ENCODE measurements at places on chromosomes 5 and 9. TPM values are rescaled to one million over a fixed set of nuclear protein-coding genes. Genes with fewer than 3 reads are reported as not detected.

Gene KIF24
- 6.8 TPM for polyA plus RNA-seq

Gene CFAP90
- polyA plus RNA-seq: 7.2 TPM

Gene ACTBL2
- polyA plus RNA-seq: not detected

Gene RPL12
- 2,034 TPM for polyA plus RNA-seq

Gene ARID3C
- 0.15 TPM for polyA plus RNA-seq

Gene INSL4
- not detected for polyA plus RNA-seq

Gene ZNF462
- 31.3 TPM for polyA plus RNA-seq

Gene PCDHA8
- 0.05 TPM for polyA plus RNA-seq

Gene AQP3
- polyA plus RNA-seq: 25.8 TPM

Gene FOXD4L5
- polyA plus RNA-seq: 0.13 TPM

Gene CCL27
- 1.6 TPM for polyA plus RNA-seq

Gene PCDHA4
- 0.44 TPM for polyA plus RNA-seq

Gene GRIA1
- polyA plus RNA-seq: 11.7 TPM

- no peak for DNase-seq
These were observed 6.9 kb downstream of the RAB14 start for GRCh38 chr9:121194730-121195129.

- no peak for DNase-seq
These were observed 2.4 kb upstream of the FAM78A start for GRCh38 chr9:131278702-131279111.

GRCh38 chr5:11650936-11651335 is 253.3 kb downstream of the CTNND2 start:
- DNase-seq: peak; percentile 13

GRCh38 chr5:6637590-6637989 is 4.3 kb downstream of the SRD5A1 start:
- DNase-seq: no peak

- DNase-seq: no peak
These were observed 13.6 kb downstream of the GGTA1 start for GRCh38 chr9:121486043-121486442.

DNA sequence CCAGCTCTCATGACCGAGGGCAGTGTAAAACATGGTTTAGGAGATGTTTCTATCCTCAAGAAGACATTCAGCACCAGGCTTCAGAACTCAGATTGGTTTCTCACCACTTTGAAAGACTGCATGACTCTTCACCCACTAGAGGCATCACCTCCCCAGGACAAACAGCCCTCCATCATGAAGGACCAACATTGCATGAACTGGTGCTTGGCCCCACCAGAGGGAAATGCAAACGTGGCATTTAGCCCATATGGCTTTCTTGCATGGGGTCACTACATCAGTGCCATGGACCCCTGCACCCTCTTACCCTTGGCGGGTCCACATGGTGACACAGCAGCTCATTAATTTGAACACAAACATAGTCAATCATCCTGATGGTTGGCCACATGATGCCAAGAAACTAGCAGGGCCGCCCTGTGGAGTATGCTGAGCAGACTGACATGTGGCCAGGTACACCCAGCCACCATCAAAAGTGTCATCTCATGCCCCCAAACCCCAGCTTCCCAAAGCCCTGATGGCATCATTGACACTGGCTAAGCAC is 129.5 kb upstream of the FSTL4 start:
- no peak for DNase-seq

- no peak for DNase-seq
These were observed 108.2 kb upstream of the IFNE start for GRCh38 chr9:21590058-21590996.

DNA sequence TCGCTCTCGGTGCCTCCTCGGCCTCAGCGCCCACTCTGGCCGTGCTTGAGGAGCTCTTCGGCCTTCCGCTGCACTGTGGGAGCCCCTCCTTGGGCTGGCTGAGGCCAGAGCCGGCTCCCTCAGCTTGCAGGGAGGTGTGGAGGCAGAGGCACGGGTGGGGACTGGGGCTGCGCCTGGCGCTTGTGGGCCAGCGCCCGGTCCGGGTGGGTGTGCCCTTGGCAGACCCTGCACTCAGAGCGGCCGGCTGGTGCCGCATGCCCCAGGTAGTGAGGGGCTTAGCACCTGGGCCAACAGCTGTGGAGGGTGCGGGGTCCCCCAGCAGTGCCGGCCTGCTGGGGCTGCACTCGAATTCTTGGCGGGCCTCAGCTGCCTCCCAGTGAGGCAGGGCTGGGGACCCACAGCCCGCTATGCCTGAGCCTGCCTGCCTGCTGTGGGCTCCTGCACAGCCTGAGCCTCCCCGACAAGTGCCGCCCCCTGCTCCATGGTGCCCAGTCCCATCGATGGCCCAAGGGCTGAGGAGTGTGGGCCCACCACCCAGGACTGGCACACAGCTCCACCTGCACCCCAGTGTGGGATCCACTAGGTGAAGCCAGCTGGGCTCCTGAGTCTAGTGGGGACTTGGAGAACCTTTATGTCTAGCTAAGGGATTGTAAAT is 2085.2 kb upstream of the ACO1 start:
- DNase-seq: no peak

DNA sequence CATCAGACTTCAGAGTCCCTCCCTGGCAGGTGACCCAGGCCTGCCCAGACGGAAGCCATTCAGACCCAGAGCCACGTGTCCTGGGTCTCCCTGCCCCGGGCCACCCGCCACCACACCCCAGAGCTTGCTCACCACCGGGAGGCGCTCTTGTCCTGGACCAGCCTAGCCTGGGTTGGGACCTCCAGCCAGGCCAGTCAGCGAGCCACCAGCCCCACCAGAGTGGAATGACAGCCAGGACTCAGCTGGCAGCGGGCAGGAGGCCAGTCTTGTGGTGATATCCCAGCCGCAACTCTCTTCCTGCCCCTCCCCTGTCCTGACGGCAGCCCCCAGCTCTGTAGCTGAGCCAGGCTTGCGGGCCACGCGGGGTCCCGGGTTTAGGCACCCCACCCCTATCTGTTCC is 1.7 kb upstream of the PTGDS start:
- DNase-seq: no peak

GRCh38 chr5:131277875-131278740 is 14.3 kb downstream of the CDC42SE2 start:
- DNase-seq: no peak

DNA sequence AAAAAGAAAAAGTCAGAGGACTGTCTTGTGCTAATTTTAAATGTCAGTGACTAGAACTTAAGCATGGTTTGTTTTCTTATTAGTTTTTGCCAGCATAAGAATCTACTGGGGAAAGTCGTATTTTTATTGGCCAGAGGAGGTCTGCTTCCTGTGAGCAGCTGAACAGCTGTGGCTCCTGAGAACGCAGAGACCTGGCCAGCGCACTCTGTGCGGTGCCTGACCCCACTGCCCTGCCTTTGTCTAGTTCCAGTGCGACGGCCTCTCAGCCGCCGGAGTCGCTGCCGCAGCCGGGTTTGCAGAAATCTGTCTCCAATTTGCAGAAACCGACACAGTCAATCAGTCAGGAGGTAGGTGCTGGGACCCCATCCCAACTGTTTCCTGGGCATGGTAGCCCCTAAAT is 42.5 kb downstream of the PRRC2B start:
- no peak for DNase-seq

DNA sequence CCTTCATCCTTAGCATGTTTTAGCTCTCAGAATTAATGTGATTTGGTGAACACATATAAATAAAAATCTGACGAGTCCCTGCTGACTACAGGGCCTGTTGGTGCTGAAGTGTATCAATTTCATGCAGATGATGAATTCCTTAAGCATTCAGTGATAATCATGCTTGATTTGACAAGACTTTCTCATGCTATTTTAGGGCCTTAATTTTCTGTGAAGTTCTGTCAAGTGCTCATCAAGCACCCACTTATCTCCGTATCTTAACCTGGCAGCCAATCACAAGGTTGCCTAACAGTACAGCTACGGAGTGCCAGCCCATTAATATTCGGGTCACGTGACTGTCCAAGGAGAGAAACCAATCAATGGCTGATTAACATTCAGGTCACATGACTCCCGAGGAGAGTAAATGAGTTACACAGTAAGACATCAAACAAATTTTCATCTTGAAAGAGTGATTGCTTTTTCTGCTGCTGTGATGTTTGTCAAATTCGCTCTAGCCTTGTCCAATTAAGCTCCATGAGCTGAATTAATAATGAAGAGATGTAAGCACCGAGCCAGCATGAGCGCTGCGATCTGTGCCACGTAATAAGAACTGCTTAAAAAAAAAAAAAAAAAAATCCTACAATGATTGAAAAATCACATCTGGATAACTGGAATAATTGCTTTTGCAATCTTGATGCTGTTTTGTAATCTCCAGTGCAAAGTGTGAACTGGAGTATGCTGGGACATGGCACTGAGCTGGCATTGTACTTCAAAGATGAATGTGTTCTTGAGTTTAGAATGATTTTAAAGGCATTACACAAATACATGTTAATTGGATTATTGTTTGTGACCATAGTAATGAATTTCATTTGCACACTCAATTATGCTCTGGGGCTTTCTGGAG is 104.3 kb upstream of the SPATA31D4 start:
- DNase-seq: peak; percentile 65

GRCh38 chr5:43063721-43064171 is 23.6 kb upstream of the ANXA2R start:
- no peak for DNase-seq

DNA sequence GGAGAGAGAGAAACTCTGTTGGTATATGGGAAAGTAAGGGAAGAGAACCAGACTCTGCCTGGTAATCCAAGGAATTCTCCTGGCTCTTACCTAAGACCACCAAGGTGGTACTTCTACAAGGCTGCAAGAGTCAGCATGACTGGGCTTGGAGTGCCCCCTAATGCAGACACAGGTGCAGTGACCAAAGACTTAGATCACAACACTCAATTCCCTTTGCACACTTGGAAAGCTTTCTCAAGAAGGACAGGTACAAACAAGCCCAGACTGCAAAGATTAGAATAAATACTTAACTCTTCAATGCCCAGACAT is 25.2 kb downstream of the UGT3A2 start:
- DNase-seq: no peak

DNA sequence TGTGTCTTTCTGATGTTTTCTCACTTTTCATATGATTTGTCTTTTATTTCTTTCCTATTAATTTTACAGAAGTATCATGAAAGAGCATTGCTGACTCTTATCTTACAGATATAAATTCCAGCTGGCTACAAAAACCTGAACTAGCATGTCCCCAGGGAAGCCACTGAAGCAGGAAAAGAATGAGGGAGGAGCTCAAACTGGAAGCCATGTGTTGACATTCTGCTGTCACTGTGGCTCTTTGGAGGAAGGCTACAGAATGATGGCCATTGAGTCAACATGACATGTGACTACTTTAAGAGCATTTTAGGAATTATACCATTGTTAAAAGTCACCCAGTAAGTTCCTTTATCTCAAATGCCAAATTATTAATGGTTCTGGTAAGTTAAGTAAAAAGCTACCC is 638.3 kb upstream of the DMAC1 start:
- DNase-seq: no peak

- no peak for DNase-seq
These were observed 1.8 kb downstream of the TIFAB start for GRCh38 chr5:135450336-135450735.

DNA sequence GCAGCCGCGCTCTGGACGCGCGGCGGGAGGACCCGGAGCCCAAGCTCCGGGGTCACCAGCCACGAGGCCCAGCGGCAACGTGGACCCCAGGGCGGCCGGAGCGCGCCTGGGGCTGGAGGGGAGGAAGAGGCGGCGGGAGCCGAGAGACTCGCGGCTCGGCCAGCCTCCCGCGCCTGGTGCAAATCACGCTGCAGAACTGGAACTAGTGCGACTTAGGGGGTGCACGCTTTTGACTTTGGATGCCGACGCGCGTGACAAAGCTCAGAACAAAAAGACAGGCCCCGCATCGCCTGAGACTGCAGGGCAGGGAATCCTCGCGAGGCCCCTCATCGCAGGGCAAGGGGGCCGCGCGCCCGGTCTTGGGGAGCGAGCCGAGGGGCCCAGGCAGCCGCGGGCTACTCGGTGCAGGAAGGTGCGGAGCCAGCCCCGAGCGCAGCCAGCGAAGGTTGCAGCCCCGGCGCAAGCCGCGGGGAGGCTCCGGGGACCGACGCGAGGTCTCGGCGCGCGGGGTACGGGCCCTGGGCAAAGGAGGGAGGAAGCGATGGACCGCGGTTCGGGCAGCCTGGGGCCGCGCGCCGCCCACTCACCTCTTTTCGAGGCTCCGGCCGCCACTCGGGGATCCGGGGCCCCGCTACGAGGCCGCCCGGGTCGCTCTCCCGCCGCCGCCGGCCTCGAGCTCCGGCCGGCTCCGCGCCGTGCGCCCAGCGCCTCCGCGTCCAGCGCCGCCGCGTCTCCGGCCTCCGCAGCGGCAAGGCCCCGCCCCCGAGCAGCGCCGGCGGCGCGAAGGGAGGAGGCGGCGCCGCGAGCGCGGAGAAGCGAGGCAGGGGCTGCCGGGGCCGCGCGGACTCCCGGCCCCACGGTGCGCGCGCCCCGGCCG is at the start of gene GOLM1:
GOLM1 (minus strand) TSS at position 735 of the 877 bp plus-strand sequence. CDS start 20,238 bp downstream, outside the sequence.
- DNase-seq: peak; percentile 90

- DNase-seq: no peak
These were observed 227.6 kb upstream of the IRX4 start for GRCh38 chr5:2110137-2110933.

GRCh38 chr5:116038817-116039216 is 6.5 kb downstream of the ARL14EPL start:
- DNase-seq: no peak

GRCh38 chr9:97474372-97474925 is 27.0 kb upstream of the TMOD1 start:
- no peak for DNase-seq

DNA sequence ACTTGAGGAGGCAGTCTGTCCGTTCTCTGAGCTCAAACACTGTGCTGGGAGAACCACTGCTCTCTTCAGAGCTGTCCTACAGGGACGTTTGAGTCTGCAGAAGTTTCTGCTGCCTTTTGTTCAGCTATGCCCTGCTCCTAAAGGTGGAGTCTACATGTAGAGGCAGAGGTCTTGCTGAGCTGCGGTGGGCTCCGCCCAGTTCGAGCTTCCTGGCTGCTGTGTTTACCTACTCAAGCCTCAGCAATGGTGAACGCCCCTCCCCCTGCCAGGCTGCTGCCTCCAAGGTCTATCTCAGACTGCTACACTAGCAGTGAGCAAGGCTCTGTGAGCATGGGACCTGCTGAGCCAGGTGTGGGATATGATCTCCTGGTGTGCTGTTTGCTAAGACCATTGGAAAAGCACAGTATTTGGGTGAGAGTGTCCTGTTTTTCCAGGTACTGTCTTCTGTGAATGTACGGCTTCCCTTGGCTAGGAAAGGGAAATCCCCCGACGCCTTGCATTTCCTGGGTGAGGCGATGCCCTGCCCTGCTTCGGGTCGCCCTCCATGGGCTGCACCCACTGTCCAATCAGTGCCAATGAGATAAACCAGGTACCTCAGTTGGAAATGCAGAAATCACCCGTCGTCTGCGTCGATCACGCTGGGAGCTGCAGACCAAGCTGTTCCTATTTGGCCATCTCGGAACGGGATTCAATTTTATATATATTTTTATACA is 58.5 kb downstream of the CNTRL start:
- peak; percentile 40 for DNase-seq

DNA sequence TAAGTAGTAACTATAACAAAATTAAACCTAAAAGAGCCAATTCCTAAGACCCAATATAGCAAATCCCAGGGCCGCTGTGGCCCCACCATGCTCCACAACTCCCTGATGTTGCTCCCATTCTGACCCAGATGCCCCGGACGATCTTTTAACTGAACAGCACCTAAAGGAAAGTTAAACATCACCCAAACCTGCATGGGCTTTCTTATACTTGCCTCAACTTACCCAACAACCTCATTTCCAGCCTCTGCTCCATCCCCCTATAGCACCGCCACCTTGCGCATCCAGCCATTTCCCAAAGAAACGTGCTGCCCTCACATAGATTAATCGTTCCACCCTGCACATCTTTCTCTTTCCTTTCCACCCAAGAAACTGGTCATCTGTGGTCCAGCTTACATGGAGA is 54.6 kb downstream of the ZNF354C start:
- no peak for DNase-seq

All from left lung (tissue), 14 donors.